ENCODE measurements at places on chromosomes 4 and X.

- no peak for DNase-seq
Measured at GRCh38 chr4:122163301-122163700, 11.2 kb downstream of the BLTP1 start.

GRCh38 chr4:61277785-61278760 lies 77.9 kb downstream of the ADGRL3 start:
- DNase-seq: no peak

DNA sequence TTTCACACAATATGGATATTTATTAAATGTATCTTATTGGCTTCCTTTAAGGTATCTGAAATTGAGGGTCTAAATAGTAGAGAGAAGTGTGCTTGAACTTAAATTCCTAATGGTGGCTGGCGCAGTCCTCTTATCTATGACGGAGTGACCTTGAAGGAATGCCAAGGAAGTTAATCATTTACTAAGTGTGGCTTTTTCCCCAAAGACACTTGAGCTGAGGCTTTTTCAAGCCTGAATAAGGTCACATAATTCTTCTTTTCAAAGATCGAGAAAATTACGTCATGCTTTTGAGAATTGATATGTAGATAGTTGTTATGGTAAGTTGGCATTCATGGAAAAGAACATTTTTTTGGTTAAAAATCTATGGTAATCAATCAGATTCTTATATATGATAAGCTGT lies 11.7 kb upstream of the PRPS2 start:
- no peak for DNase-seq

DNA sequence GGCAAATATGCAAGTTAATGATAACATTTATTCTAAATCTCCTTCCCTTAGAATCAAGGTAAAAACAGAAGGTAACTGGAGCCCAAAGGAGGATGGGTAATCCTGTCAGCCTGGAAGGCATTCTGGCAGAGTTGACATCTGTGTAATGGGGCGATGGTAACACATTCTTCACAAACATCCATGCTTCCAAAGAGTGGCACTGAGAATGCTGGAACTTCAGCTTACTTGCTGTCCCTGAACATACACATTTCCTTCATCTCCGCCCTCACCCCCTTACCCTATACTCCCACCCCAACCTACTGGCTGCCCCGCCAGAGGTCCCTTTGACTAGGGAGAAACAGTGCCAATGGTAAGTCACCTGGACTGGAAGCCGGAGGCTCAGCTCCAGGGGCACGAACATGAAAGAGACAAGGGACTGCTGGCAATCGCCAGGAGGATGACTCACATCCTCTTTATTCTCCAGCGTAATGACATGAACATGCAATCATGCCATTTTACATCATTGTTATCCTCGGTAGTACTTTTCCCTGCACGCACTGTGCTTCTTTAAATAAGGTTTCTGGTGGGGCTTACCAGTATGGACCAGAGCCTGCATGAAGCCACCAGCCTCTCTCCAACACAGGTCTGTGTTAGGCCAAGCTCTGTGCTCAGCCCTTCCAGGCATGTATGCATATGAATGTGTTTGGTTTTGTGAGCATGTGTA lies 694.2 kb upstream of the TENM3 start:
- no peak for DNase-seq

DNA sequence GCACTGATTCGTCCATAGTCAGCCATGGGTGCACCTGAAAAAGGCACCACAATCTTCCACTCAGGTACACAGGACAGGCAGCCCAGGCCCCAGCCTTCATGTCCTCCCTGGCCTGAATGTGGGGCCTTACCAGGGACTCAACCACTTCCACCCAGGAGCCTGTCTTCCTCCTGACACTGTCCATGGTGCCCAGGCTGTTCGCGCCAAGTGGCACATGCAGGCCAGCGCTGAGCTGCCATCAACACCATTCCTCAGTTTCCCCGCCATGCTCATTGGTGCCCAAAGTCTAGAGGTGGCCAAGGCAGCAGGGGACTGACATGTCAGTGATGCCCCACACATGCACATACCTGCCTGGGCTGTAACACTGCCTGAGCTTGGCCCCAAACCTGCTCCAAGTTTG lies 322.2 kb upstream of the POU3F4 start:
- no peak for DNase-seq

DNA sequence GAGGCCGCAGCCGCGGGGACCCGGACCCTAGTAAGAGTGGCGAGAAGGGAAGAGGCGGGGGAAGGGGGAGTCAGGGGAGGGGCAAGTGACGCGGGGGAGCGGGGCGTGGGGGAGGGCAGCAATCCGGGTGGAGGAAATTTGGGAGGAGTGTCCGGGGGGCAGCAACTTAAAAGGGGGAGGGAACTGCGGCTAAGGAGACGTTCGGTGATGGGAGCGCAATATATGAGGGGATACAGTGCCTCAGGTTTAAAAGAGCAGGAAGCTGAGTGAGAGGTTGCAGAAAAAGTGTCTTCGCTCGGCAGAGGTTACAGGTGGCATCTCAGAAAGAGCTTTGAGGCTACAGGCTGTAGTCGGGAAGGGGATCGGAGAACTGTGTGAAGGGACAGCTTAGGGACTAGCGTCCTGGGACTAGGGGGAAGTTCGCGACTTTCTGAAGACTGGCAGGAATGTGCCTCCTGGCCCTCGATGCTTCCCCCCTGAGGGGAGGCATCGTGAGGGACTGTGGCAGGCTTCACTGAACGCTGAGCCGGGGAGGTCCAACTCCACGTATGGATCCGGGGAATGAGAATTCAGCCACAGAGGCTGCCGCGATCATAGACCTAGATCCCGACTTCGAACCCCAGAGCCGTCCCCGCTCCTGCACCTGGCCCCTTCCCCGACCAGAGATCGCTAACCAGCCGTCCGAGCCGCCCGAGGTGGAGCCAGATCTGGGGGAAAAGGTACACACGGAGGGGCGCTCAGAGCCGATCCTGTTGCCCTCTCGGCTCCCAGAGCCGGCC lies 519 bp downstream of the FOXO4 start:
- peak; percentile 87 for DNase-seq

GRCh38 chrX:47568656-47569295 lies 7.8 kb downstream of the ARAF start:
- DNase-seq: peak; percentile 76

- no peak for DNase-seq
Measured at GRCh38 chrX:78071331-78071730, 32.7 kb upstream of the PGK1 start.

DNA sequence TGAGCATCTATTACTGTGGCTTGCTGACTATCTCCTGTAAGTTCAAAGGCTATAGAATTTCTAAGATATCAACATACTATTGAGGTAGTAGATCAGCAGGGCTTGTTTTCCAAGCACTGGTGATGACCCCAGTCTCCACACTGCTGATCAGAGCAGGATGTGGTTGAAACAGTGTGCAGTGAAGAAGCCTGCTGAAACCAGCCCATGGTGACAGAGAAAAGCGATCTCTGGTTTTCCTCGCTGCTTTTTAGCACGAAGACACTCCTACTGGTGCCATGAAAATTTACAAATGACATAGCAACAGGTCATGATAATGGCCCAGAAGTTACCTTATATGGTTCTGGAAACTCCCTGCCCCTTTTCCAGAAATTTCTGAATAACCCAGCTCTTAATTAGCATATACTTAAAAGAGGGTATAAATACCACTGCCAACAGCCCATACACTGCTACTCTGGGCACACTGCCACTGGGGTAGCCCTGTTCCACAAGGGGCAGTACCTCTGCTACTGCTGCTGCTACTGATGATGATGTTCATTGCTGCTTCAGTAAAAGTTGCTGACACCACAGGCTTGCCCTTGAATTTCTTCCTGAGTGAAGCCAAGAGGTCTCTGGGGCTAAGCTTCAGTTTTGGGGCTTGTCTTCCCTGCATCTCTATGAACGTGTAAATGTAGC lies 1689.5 kb upstream of the PCDH10 start:
- no peak for DNase-seq

- no peak for DNase-seq
Measured at GRCh38 chr4:53141308-53141707, 224.6 kb downstream of the SCFD2 start.

- DNase-seq: no peak
Measured at GRCh38 chr4:165967486-165967885, 94.4 kb downstream of the TLL1 start.

DNA sequence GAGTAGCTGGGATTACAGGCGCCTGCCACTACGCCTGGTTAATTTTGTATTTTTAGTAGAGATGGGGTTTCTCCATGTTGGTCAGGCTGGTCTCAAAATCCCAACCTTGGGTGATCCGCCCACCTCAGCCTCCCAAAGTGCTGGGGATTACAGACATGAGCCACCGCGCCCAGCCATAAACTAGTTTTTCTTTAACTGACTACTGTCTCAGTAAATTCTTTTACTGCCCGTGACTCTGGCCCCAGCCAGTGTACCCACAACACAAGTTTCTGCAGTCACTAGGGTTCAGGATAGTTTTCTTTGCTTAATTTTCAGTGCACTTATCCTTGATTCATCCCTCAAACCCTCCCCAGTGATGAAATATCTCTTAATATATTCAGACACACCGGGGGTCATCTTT lies 8.3 kb downstream of the SHROOM2 start:
- DNase-seq: no peak

DNA sequence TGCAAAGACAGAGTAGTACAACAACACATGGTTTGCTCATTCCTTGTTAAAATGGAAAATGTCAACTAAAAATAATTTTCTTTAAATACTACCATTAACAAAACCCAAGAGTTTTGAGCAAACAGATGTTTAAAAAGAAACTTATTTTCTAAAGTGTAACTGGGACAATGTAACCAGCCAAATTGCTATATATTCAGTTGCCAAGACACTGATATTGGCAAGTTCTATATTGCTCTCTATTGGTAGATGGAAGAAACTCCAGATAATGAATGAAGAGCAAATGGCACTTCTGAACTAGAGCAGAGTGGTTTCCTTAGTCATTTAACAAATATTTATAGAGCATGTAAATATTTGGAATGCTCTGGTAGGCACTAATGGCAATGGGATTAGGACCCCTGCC lies 966.2 kb downstream of the RPA4 start:
- no peak for DNase-seq

DNA sequence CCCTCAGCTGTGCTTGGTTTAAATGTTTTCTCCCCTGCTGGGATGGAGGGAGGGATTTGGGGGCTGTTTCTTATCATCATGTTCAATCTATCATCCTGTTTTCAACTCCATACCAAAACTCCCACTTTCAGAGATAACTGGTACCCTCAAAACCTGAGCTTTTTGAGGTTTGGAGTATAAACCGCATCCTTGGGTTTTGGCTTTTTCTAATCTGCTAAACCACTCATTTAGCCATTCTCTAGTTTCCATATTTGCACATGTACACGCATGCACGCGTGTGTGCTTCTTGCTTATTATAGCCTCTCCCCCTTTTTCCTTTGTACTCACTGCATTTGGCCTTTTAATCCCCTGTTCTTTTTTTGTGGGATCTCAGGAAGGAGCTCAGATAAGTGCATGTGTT lies 116.7 kb upstream of the TEX13D start:
- DNase-seq: no peak

- peak; percentile 23 for DNase-seq
Measured at GRCh38 chrX:121000589-121000988, 15.0 kb upstream of the CT47A1 start.

GRCh38 chrX:137823257-137823656 lies 257.3 kb downstream of the ZIC3 start:
- DNase-seq: peak; percentile 4

DNA sequence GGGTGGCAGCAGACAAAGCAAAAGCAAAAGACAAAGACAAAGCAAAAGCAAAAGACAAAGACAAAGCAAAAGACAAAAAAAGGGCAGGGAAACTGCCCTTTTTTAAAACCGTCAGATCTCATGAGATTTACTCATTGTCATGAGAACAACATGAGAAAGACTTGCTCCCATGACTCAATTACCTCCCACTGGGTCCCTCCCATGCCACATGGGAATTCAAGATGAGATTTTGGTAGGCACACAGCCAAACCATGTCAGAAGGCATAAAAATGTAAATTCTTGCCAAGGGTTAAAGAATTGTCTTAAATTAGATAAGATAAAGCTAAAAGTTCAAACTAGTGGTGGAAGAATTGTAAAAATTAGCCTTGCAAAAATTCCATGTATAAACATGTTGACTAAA lies 419.7 kb downstream of the TRAM1L1 start:
- DNase-seq: no peak

- DNase-seq: no peak
Measured at GRCh38 chrX:10401239-10401638, 219.1 kb downstream of the MID1 start.

DNA sequence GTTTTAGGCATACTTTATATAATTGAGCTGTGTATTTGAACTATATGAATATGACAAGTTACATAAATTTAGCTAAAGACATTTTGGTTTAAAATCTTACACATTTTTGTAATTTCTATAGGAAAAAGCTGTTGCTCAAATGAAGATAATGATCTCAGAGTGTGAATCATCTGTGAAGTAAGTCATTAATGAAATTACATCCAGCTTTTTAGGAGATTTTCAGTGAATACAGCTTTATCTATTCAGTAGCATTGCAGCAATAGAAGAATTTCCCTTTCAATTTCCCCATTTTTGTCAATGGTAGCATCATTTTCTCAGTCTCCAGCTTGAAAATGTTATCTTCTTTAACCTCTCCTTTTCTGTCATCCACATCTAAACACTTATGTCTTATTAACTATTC lies 59.5 kb downstream of the CEP135 start:
- no peak for DNase-seq

DNA sequence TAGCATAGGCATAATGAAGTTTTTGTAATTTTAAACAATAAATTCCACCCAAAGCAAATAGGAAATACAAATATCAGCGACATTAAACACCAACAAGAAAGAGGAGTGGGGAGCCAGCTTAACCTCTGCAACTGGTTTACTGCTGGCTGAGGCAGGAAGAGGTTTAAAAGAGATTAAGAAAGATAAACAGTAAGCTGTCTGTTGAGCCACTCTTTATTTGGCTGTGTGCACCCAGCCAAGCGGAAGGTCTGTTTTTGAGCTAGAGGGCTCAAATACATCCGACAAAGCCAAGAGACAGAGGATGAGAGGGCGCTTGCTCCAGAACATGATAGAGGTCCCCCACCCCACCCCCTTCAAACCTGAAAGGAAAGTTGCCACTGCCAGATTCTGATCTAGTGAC lies 191.4 kb downstream of the MGST2 start:
- DNase-seq: no peak

DNA sequence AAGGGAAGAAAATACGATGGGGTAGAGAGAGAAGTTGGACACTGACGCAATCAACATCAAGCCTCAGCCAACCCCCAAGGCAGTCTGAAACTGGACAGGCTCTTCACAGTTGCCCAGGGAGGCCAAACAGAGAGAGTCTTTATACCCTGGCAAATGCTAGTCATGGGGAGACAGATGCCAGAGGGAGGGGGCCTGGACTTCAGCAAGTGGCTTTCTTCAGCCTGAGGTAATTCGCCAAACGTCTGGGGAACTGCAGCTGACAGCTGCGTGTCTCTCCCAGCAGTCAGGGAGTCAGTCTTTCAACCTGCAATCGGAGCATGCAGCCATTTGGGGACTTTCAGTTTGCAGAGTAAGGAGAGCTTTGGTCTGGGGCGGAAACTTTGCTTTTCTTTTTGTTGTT lies 521.6 kb downstream of the TRIML1 start:
- no peak for DNase-seq

- DNase-seq: no peak
Measured at GRCh38 chr4:19095491-19096046, 1074.0 kb upstream of the LCORL start.

GRCh38 chr4:71878376-71878775 lies 94.5 kb upstream of the GC start:
- no peak for DNase-seq

GRCh38 chr4:11050766-11051165 lies 366.2 kb upstream of the CLNK start:
- DNase-seq: no peak

- no peak for DNase-seq
Measured at GRCh38 chr4:10437735-10438134, 19.5 kb downstream of the ZNF518B start.
